ENCODE measurements at places on chromosomes 3 and 15.

- no peak for DNase-seq
Observed at GRCh38 chr15:65083262-65083701, 6.7 kb downstream of the KBTBD13 start.

DNA sequence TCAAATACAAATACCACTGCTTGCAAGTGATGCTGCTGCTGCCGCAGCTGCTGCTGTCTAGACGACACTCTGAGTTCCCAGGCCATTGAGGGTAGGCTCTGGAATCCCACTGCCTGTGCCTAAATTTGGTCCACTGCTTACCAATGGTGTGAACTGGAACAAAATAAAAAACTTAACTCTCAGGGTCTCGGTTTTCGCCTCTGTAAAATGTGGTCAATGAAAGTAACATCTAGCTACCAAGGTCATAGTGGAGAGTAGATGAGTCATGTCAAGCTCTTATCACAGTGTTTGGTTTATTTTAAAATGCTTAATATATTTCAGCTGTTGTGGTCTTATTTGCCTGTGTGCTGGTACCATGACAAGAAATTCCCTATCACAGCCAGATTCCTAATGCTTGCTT, 299.3 kb downstream of the CLSTN2 start:
- no peak for DNase-seq

- DNase-seq = no peak
Observed at GRCh38 chr3:50300681-50301254, 1.6 kb upstream of the HYAL3 start.

- DNase-seq = no peak
Observed at GRCh38 chr3:185779461-185779860, 45.4 kb downstream of the IGF2BP2 start.

- no peak for DNase-seq
Observed at GRCh38 chr3:30933478-30934207, 39.2 kb upstream of the GADL1 start.

GRCh38 chr15:57570994-57571393, 20.7 kb upstream of the MYZAP start:
- DNase-seq = no peak

Data from omental fat pad (tissue), 4 donors.